ENCODE measurements at places on chromosomes 1 and 21.
A peak's percentile ranks its signal among the peaks of the same experiment; 100 is the strongest.

DNA sequence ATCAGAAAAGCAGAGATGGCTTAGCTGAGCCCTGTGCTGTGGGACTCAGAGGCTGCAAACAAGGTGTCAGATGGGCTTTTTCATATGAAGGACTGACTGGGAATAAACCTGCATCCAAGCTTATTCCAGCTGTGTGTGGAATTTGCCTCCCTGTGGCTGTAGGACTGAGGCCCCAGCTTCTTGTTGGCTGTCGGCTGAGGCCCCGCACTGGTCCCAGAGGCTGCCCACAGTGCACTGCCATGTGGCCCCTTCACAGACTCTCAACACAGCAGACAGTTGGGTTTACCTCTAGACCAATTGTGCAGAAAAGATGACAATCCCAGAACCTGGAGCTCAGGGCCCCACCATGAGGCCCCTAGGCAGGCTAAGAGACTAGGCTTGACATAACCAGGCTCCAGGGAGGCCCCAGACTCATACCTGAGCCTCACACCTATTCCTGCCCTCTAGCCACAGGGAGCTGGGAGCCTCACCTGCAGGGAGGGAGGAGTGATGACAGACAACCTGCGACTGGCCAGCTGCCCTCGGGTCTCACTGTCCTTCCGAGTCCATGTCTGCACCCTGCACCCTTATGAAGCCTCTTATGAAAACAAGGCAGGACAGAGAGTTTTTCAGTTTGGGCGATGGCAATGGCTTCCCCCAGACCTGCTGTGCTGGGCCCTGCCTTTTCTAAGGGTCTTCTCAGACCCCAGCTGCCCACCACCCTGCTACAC, 615.5 kb downstream of the NPHP4 start:
- DNase-seq: no peak

GRCh38 chr1:116044071-116044470, 67.1 kb upstream of the MAB21L3 start:
- DNase-seq: no peak

DNA sequence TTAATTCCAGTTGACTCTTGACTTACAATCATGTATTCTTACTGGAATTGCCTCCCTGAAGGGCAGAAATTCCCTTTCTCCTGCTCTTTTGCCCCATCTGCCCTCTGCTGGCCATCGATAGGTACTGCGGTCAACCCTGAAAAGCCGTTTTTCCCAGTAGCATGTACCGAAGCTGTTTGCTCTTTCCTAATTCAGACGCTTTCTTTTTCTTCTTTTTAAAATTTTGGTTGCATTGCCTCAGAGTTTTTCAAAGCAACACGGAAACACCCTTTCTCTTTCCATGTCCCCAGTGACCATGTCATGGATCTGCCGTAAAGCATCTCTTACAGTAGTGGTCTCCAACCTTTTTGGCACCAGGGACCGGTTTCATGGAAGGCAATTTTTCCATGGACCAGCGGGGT, 164.2 kb upstream of the C1orf21 start:
- DNase-seq: peak; percentile 54

GRCh38 chr1:116346943-116347673, 25.9 kb upstream of the ATP1A1 start:
- DNase-seq: no peak

GRCh38 chr1:36329817-36330216, 6.4 kb upstream of the EVA1B start:
- DNase-seq: no peak

DNA sequence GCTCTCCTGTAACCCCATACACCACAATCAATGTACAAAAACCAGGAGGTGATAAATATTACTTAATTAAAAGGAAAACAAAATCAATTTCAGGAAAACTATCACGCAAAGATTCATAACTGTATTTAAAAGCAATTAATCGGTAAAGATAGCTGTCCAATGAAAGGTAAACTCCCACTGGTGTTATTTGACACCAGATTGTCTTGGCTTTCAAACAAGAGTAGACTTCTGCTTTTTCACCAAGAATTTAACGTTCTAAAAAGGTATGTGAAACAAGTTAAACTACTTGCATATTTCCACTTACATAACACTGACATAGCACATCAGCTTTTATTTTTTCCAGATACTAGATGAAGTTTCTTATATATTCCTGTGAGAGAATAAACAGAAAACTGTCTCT, 3.5 kb downstream of the PLPP3 start:
- DNase-seq: no peak

- DNase-seq: peak; percentile 42
These were observed 921 bp upstream of the MIB2 start for GRCh38 chr1:1614204-1614953.

GRCh38 chr1:226784081-226785049, 45.3 kb upstream of the ITPKB start:
- DNase-seq: no peak

DNA sequence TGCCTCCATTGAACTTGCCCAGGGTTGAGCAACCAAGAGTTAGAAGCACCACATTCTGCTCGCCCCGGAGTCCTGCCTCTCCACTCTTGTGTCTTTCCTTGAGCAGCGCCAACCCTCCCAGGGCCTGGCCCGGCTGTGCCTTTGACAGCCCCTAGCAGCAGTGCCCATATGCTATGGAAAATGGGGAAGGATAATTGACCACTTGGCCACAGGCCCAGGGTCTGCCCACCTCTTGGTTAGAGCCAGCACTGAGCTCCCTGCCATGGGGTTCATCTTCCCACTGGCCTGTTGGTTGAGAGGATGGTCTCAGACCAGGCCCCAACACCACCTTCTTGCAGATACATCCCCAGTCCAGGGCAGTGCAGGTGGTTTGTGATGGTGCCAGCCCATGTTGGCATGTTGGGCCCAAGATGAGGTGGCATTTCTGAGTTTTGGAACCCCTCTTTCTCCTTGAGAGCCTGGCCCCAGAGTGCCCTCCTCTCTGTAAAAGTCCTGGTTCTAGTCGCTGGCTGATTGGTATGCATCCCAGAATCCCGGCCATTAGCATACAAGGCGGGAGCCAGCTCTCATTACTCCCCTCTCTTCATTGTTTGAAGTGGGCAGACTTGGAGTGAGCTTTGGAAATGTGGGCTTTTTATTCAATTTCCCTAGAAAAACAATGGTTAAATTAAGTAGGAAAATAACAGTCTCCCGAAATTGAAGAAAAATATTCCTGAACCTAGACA, 7.6 kb downstream of the ARHGEF10L start:
- DNase-seq: no peak

DNA sequence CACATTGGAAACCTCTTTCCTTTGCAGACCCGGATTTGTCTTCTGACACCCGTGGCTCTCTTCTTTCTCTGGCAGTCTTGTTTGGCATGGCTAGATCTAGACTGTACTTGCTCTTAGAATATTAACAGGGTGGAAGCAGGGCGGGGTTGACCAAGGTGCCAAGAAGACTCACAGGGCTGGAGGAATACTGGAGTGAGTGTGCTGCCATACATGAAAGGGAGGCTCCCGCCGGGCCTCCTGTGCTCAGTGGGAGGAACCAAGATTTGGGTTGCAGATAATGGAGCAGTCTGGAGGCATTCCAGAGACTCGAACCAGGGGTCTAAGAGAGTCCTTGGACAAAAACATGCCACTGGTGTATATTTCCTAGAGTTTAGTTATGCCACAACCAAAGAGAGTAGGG, 27.6 kb upstream of the SNX27 start:
- no peak for DNase-seq

- DNase-seq: no peak
These were observed 1.1 kb downstream of the GFI1 start for GRCh38 chr1:92485381-92486250.

DNA sequence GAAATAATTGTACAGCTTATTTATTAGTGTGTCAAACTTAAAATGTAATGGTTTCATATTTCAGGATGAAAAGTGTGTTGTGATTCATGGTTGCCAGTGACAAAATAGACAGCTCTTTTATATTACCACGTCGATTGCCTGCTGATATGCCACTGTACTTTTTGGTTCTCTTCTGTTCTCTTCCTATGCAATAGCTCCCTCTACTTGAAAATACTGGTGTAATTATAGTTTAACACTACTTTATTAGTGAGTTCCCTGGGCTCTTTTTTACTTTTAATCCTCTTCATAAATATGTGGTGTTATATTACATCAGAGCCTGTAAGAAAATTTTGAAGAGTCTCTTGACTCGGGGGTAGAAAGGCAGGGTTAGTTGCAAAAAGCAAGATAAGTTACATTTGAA, 111.3 kb downstream of the PATJ start:
- peak; percentile 46 for DNase-seq

GRCh38 chr21:35032474-35033263, 16.4 kb downstream of the RUNX1 start:
- no peak for DNase-seq

GRCh38 chr1:205438213-205439158, 16.6 kb upstream of the LEMD1 start:
- DNase-seq: peak; percentile 71

DNA sequence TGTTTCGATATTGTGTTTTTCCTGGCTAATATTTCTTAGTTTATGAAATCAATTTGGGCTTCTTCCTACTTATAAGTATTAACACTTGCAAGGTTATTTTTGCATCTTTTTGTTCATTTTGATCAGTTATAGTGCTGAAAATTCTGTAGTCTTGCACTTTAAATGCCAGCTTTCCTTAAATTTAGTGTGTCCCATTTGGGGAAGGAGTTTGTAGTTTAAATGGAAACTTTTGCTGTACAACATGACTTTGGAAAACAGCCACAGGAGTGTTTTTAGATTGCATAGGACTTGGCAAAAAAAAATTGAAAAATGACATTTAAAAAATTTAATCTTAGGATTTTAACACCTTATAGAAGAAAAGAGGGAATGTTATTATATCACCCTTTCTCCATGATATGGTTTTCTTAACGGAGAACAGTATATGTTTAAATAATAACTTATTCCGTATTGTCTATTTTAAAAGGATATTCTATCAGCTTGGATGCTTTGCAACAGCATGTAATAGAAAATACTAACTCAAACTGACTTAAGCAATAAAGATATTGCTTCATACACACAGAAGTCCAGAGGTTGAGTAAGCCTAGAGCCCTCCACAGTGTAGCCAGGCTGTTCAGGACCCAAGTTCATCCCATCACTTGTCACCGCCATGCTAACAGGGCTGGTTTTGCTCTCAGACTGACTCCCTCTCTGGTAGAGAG, 53.8 kb downstream of the LYPLAL1 start:
- DNase-seq: no peak

DNA sequence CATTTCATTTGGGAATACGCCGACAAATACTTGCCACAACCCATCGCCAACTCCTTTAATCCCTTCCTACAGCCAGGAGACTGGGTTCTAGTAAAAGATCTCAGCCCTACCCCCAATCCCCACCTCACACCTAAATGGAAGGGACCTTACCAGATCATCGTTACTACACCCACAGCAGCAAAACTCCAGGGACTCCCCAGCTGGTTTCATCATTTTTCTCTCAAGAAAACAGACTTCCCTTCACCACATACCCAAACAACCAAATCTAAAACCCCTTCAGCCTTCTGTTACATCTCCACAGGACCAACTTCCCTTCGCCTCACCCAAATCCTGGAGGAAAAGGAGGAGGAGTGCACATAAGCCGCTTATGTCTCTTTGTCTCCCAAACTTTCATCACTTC, 23.7 kb upstream of the SLC2A5 start:
- DNase-seq: no peak

- no peak for DNase-seq
These were observed 3.4 kb downstream of the CEP85 start for GRCh38 chr1:26237230-26237966.

DNA sequence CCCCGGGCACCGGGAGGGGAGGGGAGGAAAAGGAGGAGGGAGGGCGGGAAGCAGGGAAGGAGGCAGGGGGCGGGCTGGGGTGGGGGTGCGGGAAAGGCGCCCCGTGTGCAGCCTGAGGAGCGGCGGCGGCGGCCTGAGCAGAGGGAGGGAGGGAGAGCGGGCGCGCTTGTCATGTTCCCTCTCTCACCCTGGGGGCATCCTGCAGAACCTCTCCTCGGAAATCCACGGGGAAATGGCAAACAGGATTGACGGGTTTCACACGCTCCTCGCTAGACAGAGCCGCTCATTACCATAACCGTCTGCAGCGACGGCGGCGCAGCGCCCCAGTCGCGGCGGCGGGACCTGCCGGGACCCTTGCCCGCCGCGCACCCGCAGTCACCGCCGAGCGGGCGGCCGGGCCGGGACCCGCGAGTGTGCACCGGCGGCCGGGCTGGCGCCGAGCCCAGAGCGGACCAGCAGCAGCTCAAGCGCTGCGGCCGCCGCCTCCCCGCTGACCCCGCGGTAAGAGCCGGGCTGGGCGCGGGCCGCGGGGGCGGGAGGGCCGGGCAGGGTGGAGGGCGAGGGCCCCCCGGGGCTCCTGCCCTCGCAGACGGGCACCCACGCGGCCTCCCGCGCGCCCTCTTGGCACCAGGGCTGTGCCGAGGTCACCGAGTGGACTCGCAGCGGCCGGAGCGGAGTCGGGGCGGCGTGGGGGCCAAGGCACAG, at the start of gene SERTAD4:
SERTAD4 (plus strand) TSS at position 286 of the 705 bp plus-strand sequence. CDS start 5,165 bp downstream, outside the sequence.
- peak; percentile 17 for DNase-seq

DNA sequence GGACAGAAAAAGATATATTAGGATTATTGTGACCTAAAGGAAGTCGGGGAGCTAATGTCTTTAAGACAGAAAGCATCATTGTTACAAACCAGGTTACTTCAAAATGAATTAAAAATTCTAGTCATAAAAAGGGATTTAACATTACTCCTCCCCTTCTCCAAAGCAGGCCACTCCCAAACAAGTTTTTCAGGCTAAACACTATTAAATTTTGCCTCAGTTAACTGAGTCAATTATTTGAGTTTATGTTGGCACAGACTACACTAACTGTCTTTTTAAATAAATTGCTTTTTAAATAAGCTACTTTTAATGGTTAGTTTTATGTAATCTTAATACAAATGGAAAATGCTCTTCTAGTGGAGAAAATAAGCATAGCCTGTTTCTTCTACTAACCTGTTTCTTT, 395.0 kb upstream of the DUSP10 start:
- DNase-seq: no peak

DNA sequence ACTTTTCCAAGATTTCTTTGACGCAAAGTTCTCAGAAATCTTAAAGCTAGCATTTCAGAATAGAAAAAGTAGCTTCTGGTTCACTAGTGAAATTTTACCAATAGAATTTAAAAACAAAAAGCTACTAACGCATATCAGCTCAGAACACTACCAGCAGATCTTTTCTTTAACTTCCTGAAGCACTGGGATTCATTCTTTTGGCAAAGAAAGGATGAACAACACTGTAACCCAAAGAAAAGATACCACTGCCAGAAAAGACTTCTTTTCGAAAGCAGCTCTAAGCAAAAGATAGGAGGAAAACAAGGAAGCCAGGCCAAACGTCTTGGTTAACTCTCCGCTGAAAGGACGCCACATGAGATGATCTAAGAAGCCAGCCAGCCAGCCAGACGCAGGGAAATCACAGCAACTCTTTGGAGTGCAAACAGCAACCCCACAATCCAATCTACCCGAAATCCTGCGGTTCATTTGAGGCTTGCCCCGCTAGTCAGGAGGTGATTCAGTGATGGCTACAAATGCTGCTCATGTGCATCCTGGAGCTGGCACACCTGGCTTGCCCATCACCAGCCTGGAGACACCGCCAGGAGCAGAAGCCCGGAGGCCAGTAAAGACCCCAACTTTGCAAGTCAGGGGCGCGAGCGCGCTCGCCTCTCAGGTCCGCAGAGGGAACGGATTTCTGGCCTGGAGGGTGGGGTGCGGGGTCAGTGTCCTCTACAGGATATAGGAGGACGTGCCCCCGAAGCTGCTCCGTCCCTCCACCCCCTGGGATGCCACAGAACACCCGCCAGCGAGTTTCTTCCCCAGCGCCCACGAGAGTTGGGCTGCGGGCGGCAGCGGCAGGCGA, 812 bp downstream of the NBPF1 start:
- DNase-seq: peak; percentile 80

- DNase-seq: no peak
These were observed 7.0 kb downstream of the MAP3K6 start for GRCh38 chr1:27359822-27360158.
